ENCODE measurements at places on chromosomes 7 and 10.

DNA sequence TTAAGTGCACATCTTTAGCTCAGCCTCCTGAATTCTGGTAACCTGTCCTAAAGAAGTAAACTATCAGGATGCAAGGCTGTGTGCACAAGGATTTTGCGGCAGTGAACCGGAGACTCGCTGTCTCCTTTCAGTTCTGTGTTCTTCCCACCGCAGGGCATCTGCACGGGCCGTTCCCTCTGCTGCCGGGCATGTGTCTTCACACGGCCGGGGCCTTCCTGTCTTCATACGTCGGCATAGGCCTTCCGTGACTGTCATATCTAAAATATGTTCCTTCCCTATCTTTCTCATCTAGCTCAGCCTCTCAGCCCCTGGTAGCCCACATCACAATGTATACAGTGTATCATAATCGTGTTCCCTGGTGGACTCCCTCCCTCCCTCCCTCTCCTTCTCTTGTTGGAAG is 16.4 kb downstream of the PALD1 start:
- no peak for DNase-seq

- no peak for DNase-seq
These were observed 470.8 kb upstream of the KCND2 start for GRCh38 chr7:119802147-119802546.

GRCh38 chr10:14146025-14146424 is 184.7 kb downstream of the FRMD4A start:
- DNase-seq, result no peak

GRCh38 chr10:26624006-26624405 is 73.5 kb upstream of the PDSS1 start:
- DNase-seq, result no peak

DNA sequence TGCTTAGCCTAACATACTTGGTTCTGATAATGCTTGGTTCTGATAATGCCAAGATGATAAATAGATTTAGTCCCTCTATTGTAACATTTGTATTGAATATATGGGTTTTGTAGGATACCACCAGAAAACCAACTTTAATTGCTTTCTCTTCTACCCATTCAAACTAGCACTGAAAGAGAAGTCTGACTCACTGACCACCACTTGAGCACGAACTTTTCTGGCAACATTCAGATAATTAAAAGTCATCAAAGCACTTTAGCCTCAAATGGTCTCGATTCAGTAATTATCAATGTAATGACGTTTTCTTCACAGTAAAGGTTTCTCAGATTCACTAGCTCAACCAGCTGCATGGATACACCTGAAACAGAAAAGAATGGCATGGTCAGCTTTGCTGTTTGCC is 63.0 kb downstream of the HDAC9 start:
- DNase-seq, result no peak

DNA sequence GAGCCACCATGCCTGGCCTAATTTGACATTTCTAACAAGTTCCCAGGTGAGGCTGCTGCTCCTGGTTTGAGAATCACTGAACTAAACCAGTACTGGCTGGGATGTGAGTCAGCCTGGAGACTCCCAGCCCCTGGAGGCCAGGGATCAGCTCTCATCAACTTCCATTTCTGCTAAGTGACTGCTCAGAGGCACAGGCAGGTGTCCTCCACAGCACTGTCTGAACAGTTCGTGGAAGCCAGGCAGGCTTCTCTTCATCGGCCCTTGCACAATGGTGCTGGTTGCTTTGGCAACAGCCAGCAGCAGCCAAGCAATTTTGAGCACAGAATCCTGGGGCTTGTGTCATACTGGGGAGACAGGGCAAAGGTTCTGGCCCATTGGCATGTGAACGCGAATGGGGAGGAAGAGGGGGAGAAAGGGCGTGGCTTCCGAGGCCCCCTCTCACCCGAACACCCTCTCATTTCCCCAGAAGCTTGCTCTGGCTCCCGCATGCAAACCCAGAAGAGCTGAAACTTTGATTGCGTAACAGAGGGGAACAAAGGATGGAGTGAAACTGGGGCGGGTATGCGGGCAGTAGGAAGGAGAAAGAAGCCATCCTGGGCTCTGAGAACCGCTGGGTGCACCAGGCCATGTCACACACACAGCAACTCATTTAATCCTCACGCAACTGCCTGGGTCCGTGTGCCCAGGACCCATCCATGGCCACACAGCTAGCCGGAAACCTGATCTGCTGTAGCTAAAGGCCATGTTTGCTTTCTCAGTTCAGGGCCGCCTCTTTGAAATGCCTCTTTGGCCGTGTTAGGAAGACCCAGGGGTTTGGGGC is 9.0 kb upstream of the POR start:
- DNase-seq, result peak; percentile 72

- peak; percentile 6 for DNase-seq
These were observed 87.4 kb downstream of the BUB3 start for GRCh38 chr10:123241391-123242141.
